ENCODE measurements at places on chromosomes 5 and 9. TPM values are rescaled to one million over a fixed set of nuclear protein-coding genes. Genes with fewer than 3 reads are reported as not detected.

IFNA7 gene
- total RNA-seq, result not detected

BHMT2 gene
- total RNA-seq, result 0.49 TPM

GHR gene
- 10.3 TPM for total RNA-seq

SPATA31A3 gene
- not detected for total RNA-seq

SLC2A8 gene
- 17.3 TPM for total RNA-seq

AQP3 gene
- total RNA-seq, result 2.6 TPM

WNK2 gene
- 276 TPM for total RNA-seq

KCNV2 gene
- not detected for total RNA-seq

CYFIP2 gene
- total RNA-seq, result 24.8 TPM

PLEKHG4B gene
- total RNA-seq, result 0.36 TPM

ANKRD20A1 gene
- 8.7 TPM for total RNA-seq

FIBCD1 gene
- total RNA-seq, result 2.6 TPM

S100Z gene
- not detected for total RNA-seq

CDX1 gene
- 302 TPM for total RNA-seq

CDO1 gene
- 3.0 TPM for total RNA-seq

DNM1 gene
- total RNA-seq, result 6.7 TPM

GABRA1 gene
- total RNA-seq, result not detected

CCDC192 gene
- 1.0 TPM for total RNA-seq

NRG2 gene
- 0.52 TPM for total RNA-seq

NFIL3 gene
- 41.9 TPM for total RNA-seq

RANBP3L gene
- total RNA-seq, result 2.8 TPM

C9orf153 gene
- total RNA-seq, result not detected

NUTM2F gene
- total RNA-seq, result not detected

PPP3R2 gene
- not detected for total RNA-seq

ALDH1A1 gene
- total RNA-seq, result 173 TPM

ASPN gene
- 5.1 TPM for total RNA-seq

SLC1A1 gene
- 37.0 TPM for total RNA-seq

PCDHGA8 gene
- 3.8 TPM for total RNA-seq

IL13 gene
- not detected for total RNA-seq

SPAAR gene
- total RNA-seq, result 2.9 TPM

PCDHB9 gene
- total RNA-seq, result 2.4 TPM

GPR150 gene
- 0.41 TPM for total RNA-seq

PRR7 gene
- total RNA-seq, result 1.2 TPM
